ENCODE measurements at places on chromosomes 13 and 19.
A peak's percentile ranks its signal among the peaks of the same experiment; 100 is the strongest.

DNA sequence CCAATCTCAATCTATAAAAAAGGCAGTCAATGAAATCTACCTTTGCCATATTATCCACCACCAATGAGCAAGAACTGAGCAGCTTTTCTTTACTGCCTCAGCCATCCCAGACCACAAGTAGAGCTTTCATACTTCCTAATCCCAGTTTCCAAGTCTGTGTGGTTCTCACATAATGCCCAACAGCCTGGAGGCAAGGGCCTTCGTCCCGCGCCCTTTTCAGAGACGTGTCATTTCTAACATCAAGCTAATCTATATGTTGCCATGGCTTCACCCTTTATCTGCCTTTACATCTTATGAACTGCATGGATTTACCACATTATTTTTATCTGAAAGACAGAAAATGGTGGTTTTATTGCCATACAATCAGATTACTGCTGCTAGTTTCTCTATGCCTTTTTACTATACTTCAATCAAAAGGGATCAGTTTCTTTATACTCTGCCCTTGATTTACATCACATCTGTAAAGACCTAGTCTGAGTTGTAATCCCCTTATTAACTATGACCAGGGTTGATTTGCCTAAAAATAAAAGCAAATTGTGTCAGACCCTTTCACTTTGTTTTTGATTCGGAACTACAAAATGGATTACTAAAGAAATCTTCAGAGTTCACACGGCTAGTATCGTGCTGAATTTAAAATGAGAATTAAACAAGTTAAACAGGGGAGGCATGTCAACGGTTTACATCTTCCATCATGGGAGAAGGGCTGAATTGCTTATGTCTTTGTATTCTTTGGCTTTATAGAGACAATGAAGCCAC, 5.9 kb downstream of the EFNB2 start:
- no peak for DNase-seq

DNA sequence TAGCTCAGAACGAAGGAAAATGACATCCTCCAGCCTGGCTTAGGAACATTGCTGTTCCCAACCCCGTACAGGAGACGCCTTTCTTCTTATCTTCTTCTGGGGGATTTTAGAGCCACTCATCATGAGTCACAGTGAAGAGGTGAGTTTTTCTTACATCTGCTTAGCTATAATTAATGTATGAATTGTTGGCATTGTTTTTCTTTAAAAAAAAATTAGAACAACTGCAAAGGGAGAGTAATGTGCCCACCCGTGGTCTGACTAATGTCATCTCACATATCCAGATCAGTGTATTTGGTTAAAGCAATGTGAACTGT, 310.6 kb upstream of the TSHZ3 start:
- DNase-seq = no peak

GRCh38 chr19:1512671-1513498, at the start of gene ADAMTSL5:
Gene ADAMTSL5 (minus strand): TSS chr19:1513019. CDS start chr19:1510943, 2,076 bp downstream.
- peak; percentile 56 for DNase-seq

DNA sequence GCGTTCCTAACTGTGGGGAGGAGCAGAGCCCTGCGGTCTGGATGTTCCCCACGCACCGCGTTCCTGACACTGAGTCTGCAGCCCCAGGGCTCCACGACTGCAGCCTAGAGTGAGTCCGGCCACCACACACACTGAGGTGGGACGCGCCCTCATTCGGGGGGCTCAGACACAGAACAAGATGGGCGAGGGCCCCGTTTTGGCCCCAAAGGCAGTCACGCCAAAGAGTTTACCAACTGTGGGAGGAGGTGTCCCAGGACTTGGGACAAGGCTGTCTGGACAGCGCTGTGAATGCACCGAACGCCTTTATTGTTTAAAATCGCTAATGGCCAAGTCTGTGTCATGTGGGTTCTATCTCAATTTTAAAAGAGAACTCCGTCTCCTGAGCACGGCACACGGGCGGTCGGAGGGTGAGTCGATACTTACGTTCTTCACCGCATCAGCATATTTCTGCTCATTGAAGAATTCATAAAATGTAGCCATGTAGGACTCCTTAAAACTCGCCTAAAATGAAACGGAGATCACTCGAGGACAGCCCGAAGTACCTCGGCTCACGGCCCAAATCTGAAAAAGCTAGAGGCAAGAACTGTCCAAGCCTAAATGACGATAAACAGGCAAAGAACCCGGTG, 35.2 kb upstream of the C13orf46 start:
- no peak for DNase-seq

- no peak for DNase-seq
These were observed 184.8 kb downstream of the TEX29 start for GRCh38 chr13:111505175-111505777.

- no peak for DNase-seq
These were observed 4.4 kb downstream of the ZIC2 start for GRCh38 chr13:99985886-99986527.

GRCh38 chr19:9076901-9077300, 10.0 kb upstream of the OR1M1 start:
- DNase-seq = no peak

DNA sequence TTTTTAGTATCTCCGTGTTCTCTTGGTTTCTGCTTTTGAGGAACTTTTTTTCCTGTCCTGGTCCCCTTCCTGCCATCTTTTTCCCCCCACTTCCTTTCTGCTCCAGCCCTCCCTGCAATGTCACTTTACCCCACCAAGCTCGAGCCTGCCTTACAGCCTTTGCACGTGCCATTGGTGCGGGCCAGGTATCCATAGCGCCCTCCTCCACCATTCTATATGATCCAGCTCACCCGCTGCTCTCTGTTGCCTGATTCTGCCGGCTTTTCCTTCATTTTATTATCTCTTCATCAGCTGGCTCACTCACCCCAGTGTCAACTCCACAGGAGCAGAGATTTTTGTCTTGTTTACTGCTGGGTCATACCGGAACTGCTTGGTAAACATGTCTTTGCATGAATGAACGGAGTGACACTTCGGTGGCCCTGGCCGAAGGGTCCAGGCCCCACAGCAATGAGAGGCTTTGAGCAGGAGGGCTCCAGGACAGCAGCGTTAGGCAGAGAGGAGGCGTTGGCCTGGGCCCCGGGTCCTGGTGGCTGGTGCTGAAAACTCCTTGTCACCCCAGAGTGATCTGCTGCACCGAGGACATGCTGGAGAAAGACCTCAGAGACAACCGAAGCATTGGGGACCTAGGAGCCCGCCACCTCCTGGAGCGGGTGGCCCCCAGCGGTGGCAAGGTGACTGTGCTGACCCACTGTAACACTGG, 1.2 kb downstream of the MRI1 start:
- no peak for DNase-seq

- no peak for DNase-seq
These were observed 43.0 kb downstream of the DIAPH3 start for GRCh38 chr13:60120617-60121336.

DNA sequence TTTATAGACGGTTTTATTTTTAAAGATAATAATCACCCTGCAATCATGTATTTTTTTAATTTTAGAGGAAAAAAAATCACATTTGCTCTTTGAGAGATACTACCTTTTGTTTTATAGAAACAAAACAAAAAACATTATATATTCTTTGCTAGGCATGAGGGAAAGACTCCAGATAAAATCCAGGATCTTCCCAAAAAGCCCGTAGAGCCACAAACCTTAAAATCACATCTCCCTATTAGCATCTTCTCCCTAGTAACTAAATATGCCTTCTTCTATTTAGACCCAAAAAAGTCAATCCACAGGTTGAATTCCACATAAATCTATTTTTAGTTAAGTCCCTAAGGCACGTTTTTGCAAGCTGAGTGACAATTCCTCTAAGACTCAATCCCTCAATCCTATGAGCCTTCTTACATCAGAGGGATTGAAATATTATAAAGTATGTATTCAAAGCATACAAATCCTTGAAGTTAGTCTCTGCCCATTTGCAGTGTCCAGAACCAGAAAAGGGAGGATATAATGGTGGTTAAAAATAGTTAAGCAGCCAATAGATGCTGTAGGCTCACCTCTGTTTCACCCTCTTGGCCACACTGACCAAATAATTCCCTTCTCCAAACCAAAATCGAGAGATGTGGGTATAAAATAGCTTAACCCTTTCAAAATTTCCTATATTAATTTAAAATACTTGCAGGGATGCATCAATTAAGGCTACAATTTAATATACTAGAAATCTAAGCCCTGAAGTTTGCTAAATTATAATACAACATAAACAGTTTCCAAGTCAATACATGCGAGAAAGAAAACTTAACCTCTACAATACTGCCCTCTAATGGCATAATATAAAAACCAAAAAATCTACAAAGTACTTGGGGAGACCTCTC, 64.0 kb downstream of the SERP2 start:
- DNase-seq = no peak

- DNase-seq = no peak
These were observed 559 bp upstream of the RPL21 start for GRCh38 chr13:27250833-27251165.

GRCh38 chr13:98810746-98811145, 58.3 kb upstream of the SLC15A1 start:
- DNase-seq = no peak

DNA sequence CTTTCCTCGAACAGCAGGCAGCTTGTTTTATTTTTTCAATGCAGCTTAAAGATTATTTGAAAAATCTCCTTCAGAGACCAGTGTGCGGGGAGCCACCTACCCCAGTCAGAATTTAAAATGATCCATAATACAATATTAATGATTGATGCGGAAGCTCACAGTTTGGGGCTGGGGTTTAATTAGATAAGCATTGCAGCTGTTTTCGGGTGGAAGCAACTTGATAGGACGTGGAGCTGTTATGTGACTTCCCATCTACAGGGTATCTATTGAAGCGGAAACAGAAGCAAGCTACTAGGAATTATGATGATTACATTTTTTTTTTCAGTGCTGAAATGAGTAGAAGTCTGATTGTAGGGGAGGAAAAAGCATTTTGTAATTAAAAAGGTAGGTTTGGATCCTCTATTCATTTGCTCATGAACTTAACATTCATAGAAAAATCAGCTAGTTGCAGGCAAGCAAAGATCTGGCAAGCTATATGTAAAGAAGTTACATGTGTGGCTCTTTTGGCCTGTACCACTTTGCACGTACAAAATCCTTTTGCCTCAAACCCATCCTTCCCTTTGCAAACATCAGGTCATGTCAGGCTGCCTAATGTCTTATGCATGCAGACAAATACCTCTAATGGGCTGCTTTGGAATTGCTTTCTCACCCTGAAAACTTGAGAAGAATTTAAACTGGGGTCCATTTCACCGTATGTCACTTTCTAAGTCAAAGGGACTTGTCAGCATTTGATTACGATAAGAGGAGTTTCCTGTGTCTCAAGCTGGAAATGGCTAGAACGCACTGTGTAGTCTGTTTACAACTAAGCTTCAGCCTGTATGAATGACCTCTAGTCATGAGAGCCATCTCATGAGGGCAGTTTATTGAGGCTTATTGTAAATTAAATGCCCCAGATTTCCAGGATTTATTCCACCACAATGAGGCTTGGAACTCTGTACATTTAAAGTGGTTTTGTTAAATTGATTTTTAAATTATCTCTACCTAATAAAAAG, 267.1 kb upstream of the TMTC4 start:
- DNase-seq = no peak

DNA sequence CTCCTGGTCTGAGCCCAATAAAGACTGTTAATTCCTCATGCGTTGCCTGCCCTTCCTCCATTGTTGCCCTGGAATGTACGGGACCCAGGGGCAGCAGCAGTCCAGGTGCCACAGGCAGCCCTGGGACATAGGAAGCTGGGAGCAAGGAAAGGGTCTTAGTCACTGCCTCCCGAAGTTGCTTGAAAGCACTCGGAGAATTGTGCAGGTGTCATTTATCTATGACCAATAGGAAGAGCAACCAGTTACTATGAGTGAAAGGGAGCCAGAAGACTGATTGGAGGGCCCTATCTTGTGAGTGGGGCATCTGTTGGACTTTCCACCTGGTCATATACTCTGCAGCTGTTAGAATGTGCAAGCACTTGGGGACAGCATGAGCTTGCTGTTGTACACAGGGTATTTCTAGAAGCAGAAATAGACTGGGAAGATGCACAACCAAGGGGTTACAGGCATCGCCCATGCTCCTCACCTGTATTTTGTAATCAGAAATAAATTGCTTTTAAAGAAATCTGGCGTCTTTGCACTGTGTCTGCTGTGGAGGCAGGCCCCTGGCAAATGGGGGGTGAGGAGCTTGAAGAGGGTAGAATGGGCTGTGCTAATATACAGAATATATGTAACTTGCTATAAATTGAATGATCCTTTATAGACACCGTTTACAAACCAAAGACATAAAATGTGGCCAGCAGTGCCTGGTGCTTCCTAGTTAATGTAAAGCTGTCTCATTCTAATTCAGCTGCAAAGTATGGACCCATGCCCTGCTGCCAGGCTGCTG, 4.2 kb upstream of the RPS11 start:
- no peak for DNase-seq

DNA sequence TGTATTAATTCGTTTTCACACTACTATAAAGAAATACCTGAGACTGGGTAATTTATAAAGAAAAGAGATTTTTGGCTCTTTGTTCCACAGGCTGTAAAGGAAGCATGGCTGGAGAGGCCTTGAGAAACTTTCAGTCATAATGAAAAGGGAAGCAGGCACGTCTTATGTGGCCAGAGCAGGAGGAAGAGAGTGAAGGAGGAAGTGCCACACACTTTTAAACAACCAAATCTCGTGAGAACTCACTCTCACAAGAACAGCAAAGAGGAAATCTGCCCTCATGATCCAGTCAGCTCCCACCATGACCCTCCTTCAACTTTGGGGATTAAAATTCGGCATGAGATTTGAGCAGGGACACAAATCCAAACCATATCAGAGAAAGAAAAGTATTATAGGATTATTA, 1255.9 kb upstream of the MIR17HG start:
- no peak for DNase-seq

GRCh38 chr13:99821741-99822140, 149.8 kb downstream of the ZIC5 start:
- no peak for DNase-seq

- no peak for DNase-seq
These were observed 343.0 kb downstream of the PCDH9 start for GRCh38 chr13:66887088-66887487.

DNA sequence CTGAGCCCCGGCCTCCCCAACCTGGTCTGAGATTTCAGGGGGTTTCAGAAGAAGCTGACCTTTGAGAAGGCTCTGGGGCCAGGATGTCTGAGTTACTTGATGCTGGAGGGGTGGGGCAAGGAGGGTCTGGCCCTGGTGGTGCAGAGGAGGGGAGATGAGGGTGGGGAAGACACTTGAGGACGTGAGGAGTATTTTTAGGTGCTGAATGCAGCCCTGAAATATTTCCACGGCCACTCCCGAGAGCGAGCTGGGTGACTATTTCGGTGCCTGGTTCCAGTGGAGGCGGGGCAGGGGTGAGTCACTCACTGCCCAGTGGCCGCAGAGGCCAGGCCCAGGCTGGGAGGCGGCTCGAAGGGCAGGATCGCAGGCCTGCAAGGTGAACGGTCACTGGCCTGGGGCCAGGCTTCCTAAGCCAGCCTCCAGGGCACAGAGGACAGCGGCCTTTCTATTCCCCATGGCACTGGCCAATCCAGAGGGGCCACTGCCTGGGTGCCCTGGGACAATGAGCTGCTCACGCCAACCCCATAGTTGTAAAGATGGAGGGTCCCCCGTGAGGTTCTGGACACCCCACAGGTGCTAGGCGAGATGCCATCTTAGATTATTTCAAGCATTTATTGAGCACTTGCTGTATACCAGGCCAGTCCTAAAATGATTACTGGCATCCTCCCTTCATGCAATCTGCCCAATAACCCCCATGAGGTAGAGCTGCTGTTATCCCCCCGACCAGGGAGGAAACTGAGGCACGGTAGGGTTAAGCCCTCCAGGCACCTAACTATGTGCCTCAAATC, 19.7 kb upstream of the JUND start:
- DNase-seq = no peak

Data from activated T-helper 9 cell treated with anti-CD3 and anti-CD28 coated beads, Interleukin-2, amount 50 U/mL, for 16 hours (primary cell).